ENCODE measurements at places on chromosomes 13 and 19.
A peak's percentile ranks its signal among the peaks of the same experiment; 100 is the strongest.

- no peak for DNase-seq
These were observed 9.9 kb downstream of the PCDH8 start for GRCh38 chr13:52838433-52839107.

- no peak for DNase-seq
These were observed 49.8 kb upstream of the TRPC4 start for GRCh38 chr13:37919329-37919880.

DNA sequence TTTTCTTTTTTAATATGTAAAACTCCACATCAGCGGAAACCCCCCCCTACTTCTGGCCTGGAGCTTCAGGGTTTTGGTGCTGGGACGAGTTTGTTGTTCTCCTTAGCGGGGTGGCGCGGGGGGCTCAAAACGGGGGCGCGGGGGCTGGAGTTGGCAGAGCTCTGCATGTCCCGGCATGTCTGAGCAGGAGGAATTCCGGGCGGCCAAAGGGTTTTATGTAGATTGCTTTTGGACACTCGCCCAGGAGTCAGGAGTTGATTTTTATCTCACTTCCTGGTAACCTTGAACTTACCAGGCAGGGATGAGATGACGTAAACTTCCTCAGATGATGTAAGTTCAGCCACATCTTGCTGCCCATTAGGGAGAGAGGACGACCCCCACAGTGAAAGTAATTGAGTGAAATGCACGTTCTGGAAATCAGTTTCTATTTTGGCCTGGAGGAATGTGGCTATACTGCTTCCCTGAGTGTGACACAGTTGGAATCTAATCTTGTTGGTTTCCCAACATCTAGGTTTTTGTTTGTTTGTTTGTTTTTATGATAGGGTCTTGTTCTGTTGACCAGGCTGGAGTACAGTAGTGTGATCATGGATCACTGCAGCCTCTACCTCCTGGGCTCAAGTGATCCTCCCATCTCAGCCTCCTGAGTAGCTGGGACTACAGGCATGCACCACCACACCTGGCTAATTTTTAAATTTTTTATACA is 21.0 kb upstream of the GDF15 start:
- no peak for DNase-seq

- DNase-seq = no peak
These were observed 109.6 kb downstream of the ZAR1L start for GRCh38 chr13:32205431-32206096.

GRCh38 chr19:45448887-45449299 is 18.9 kb upstream of the FOSB start:
- no peak for DNase-seq

DNA sequence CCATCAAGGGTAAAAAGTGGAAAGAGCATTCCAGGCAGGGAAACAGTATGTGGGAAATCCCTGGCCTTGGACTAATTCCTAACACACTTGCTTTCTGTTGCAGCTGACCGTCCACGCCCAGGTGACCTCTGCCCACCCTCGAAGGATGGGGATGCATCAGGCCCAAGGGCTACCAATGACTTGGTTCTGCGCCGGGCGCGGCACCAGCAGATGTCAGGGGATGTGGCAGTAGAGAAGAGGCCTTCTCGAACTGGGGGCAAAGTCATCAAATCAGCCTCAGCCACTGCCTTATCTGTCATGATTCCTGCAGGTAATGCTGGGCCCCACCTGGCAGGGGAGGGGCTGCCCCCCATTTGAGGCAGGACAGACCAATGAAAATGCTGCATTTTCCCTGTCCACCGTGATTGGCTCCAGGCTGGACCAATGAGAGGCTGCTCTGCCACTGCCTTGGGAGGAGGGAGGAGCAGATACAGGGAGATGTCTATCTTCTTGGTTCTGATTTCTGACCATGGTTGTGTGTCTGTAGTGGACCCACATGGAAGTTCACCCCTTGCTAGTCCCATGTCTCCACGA is 12.6 kb downstream of the DNASE2 start:
- no peak for DNase-seq

- DNase-seq = peak; percentile 55
These were observed 14.1 kb downstream of the RDH8 start for GRCh38 chr19:10027158-10027997.

DNA sequence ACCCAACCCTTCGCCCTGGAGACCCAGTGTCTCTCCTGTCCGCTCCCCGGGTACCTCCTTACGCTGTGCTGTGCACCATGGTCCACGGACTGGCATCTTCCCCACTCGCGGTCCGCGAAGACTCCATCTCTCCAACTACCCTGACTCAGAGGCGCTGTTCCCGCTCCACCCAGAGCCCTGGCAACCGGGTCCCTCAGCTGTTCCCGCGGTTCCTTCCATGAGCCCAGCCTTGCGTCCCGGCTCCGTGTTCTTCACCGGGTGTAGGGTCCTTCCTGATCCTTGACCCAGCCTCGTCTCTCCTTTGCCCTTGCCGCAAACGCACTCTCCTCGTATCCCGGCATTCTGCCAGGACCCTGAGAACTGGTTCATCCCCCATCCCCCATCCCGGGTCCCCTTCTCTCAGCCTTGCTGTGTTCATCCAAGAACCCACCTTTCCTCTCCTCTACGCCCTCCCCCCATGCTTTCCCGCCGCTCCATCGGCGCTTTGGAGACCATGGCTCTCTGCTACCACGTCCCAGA is 664 bp downstream of the ICAM5 start:
- DNase-seq = no peak

- no peak for DNase-seq
These were observed 225.2 kb downstream of the FOXO1 start for GRCh38 chr13:40440990-40441820.

- no peak for DNase-seq
These were observed 1600.9 kb upstream of the MIR17HG start for GRCh38 chr13:89746554-89746953.

DNA sequence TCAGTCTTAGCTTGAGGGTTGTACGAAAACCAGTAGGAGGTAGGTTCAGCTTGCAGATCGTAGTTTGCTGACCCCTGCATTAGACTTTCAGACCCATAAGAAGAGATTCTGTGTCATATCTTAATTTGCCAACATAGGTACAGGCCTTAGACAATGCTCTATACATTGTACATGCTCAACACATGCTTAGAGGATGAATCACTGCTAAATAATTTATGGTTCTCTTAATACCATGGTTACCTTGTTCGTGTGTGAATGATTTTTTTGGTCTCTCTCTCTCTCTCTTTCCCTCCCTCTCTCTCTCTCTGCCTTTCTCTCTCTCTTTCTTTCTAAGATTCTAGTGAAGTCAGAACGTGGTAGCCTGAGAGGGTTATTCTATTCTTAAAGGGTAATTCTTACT is 112.2 kb downstream of the FGF14 start:
- no peak for DNase-seq

DNA sequence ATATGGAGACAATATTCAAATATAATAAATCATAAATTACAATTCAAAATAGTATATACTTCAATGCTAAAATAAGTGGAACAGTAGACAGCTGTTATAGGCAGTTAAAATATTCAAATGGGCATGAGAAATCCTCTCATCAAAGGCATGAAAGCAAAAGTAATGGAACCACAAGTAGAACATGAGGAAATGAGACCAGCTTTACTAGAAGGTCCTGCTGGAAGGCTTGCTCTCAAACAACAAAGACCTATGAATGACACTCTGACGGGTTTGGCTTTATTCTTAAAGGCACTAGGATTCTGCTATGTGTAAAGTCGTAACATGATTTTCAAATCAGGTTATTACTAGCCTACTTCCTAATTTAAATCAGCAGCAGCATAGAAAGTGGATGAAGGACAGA is 148.1 kb downstream of the VWA8 start:
- DNase-seq = no peak

DNA sequence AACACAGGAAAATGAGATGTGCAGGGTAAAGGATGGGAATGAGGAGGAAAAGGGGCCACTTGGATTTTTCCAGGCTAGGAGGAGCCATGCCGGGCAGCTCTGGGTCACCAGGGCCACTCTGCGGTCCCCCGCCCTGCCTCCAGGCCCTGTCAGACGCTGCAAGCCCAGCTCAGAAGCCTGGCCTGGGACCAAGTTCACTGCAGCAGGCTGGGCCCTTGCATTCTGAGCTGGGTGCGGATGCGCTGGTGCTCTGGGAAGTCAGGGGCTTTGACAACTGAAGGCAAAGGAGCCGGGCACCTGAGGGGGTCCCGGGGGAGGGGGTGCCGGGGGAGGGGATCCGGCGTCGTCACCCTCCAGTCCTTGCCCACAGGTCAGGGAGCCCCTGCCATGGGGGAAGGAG is 77.5 kb downstream of the WTIP start:
- no peak for DNase-seq

DNA sequence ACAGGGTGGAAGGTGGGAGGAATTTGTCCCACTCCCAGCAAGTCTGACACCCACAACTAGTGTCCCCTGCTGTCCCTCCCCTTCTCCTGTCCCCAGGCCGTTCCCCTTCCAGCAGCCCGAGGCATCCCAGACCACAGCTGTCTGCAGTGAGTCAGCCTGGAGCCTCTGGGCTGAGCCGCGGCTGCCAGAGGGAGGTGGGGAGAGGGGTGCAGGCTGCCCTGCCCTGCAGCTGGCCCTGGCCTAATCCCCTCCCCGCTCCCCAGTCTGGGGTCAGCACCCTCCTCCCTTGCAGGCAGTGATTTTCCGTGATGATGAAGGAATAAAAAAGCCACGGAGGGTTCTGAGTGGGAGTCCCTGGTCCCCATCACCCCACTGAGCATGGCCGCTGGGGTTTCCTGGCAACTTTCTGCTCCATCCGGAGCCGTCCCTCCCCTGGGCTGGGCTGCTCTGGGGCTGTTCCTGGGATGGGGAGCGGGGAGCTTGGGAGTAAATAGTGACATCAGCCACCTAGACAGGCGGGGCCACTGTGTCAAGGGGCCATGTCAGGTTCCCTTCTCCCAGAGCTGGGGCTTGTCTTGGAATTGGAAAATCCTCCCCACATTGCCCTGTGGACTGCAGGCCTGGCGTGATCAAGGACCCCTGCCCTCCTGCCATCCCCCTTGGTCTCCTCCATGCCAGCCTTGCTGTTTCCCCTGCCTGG is 16.8 kb downstream of the SPC24 start:
- no peak for DNase-seq

- no peak for DNase-seq
These were observed 71.2 kb downstream of the GNG7 start for GRCh38 chr19:2631213-2631821.

DNA sequence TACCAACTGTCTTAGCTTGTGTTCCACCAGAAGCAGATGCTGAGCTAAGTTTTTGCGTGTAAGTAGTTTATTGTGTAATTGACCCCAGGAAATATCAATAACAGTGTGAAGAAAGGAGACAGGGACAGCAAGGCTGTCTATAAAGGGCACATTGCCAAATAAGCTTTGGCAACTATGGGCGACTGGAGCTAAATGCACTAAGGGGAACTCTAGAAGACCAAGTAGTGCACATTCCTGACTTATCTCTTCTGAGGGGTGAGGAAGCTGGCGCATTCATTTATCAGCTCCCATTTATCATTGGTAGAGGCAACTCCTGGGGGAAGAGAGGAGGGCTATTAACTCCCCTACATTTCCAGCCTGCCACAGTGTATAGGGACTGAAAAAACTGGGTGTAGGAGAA is 135.0 kb downstream of the DLEU7 start:
- no peak for DNase-seq

GRCh38 chr19:3835055-3835435 is 33.8 kb downstream of the ZFR2 start:
- DNase-seq = no peak

GRCh38 chr19:19661675-19662251 is 1.7 kb downstream of the ATP13A1 start:
- DNase-seq = no peak

- DNase-seq = no peak
These were observed 444.8 kb downstream of the FOXO1 start for GRCh38 chr13:40221460-40222201.
